Heart left ventricle (tissue), 16 donors: ENCODE measurements at places on chromosomes 3 and 15. TPM values are rescaled to one million over a fixed set of nuclear protein-coding genes. Genes with fewer than 3 reads are reported as not detected.

DNA sequence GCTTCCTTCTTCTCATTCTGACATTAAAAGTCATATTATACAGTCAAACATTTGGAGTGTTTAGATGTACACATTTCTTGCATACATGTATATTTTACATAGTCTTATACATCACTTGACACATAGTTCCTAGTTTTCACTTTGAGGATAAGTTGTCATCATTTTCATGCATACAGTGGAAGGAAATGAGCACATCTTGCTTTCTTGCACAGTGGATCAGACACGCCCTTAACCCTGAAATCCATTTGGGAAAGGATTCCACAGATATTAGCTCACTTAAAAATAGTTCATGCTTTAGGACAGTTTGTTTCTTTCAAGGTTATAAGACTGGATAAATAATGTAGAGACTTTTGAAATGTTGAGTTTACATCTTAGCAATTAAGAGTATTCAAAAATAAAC, 148.6 kb upstream of the MME start:
- H3K27ac ChIP-seq: no peak overlapping the region
- no peaks in the 10 kb centered on the region for H3K27me3 ChIP-seq
- H3K4me3 ChIP-seq: no peak overlapping the region
- no peak for DNase-seq

GRCh38 chr15:68583936-68584755, 5.4 kb downstream of the CORO2B start:
- H3K36me3 ChIP-seq: no peaks in the 10 kb centered on the region
- no peaks in the 10 kb centered on the region for H3K27me3 ChIP-seq
- DNase-seq: peak; percentile 47

- no peak overlapping the region for H3K4me3 ChIP-seq
- H3K36me3 ChIP-seq: no peaks in the 10 kb centered on the region
- H3K27me3 ChIP-seq: no peaks in the 10 kb centered on the region
- H3K4me1 ChIP-seq: no peaks in the 10 kb centered on the region
- H3K27ac ChIP-seq: no peak overlapping the region
- DNase-seq: no peak
Observed at GRCh38 chr15:77615472-77615871, 17.2 kb downstream of the LINGO1 start.

GRCh38 chr15:69554279-69554961, 101.8 kb downstream of the RPLP1 start:
- no peaks in the 10 kb centered on the region for H3K4me1 ChIP-seq
- no peak overlapping the region for H3K27ac ChIP-seq
- H3K4me3 ChIP-seq: no peak overlapping the region
- DNase-seq: no peak
- H3K27me3 ChIP-seq: no peaks in the 10 kb centered on the region

GRCh38 chr3:30747771-30748281, 141.4 kb downstream of the TGFBR2 start:
- H3K4me1 ChIP-seq: no peaks in the 10 kb centered on the region
- H3K27ac ChIP-seq: no peak overlapping the region
- H3K27me3 ChIP-seq: no peaks in the 10 kb centered on the region
- no peaks in the 10 kb centered on the region for H3K36me3 ChIP-seq
- DNase-seq: no peak

- H3K27me3 ChIP-seq: no peaks in the 10 kb centered on the region
- H3K27ac ChIP-seq: no peak overlapping the region
- no peaks in the 10 kb centered on the region for H3K36me3 ChIP-seq
- H3K4me1 ChIP-seq: peaks cover 35% of the 10 kb centered on the region
- DNase-seq: no peak
Observed at GRCh38 chr3:63874769-63875168, 11.1 kb downstream of the ATXN7 start.

DNA sequence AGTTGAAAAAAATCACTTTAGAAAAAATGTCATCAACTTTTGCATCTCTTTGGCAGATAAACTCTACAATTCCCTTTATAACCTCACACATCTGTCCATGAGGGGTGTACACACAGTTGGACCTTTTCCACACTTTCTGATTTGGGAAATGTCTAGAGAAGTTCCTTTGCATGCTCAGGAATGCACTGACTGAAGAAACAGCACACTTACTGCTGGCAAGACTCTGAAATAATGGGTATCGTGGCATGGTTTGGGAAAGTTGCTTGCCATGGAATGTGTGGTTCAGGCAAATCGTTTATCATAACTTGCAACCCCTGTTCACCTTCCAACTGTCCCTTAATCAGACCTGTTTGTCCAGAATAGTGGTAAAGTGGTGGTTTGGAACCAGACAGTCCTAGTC, 135.3 kb upstream of the TGFBR2 start:
- H3K36me3 ChIP-seq: no peaks in the 10 kb centered on the region
- H3K27ac ChIP-seq: peak overlapping the region; percentile 13
- H3K27me3 ChIP-seq: no peaks in the 10 kb centered on the region
- H3K4me1 ChIP-seq: no peaks in the 10 kb centered on the region
- no peak for DNase-seq
- no peak overlapping the region for H3K4me3 ChIP-seq

DNA sequence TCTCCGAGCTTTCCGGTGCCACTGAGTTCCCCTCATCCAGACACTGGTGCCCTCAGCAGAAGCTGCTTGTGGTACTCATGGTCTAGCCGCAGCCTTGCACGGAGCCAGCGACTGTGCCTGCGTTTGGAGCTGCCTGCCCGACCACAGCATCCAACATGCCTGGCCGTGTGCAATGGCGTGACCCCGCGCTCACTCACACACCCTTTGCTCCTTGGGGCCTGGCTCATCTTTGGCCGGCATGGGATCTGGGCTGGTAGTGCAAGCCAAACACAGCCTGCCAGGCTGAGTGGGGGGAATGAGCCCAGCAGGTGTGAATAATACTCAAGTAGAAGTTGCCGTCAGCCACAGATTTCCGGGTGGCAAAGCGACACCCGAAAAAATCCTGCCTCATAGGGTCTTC, 1178.7 kb upstream of the GBE1 start:
- DNase-seq: peak; percentile 9
- no peaks in the 10 kb centered on the region for H3K36me3 ChIP-seq
- no peak overlapping the region for H3K27ac ChIP-seq
- H3K4me1 ChIP-seq: no peaks in the 10 kb centered on the region
- H3K4me3 ChIP-seq: no peak overlapping the region
- H3K27me3 ChIP-seq: no peaks in the 10 kb centered on the region

GRCh38 chr15:59594493-59594942, 17.1 kb upstream of the GCNT3 start:
- H3K27ac ChIP-seq: no peak overlapping the region
- no peaks in the 10 kb centered on the region for H3K4me1 ChIP-seq
- no peak for DNase-seq
- H3K4me3 ChIP-seq: no peak overlapping the region
- no peaks in the 10 kb centered on the region for H3K27me3 ChIP-seq

GRCh38 chr3:156605686-156606605, 51.0 kb upstream of the SSR3 start:
- peak overlapping the region; percentile 72 for H3K27ac ChIP-seq
- H3K36me3 ChIP-seq: no peaks in the 10 kb centered on the region

- no peak overlapping the region for H3K27ac ChIP-seq
- H3K27me3 ChIP-seq: no peaks in the 10 kb centered on the region
- peaks cover 2% of the 10 kb centered on the region for H3K4me1 ChIP-seq
- H3K36me3 ChIP-seq: peaks cover 93% of the 10 kb centered on the region
Observed at GRCh38 chr15:73560501-73561117, 72.6 kb downstream of the NPTN start.

DNA sequence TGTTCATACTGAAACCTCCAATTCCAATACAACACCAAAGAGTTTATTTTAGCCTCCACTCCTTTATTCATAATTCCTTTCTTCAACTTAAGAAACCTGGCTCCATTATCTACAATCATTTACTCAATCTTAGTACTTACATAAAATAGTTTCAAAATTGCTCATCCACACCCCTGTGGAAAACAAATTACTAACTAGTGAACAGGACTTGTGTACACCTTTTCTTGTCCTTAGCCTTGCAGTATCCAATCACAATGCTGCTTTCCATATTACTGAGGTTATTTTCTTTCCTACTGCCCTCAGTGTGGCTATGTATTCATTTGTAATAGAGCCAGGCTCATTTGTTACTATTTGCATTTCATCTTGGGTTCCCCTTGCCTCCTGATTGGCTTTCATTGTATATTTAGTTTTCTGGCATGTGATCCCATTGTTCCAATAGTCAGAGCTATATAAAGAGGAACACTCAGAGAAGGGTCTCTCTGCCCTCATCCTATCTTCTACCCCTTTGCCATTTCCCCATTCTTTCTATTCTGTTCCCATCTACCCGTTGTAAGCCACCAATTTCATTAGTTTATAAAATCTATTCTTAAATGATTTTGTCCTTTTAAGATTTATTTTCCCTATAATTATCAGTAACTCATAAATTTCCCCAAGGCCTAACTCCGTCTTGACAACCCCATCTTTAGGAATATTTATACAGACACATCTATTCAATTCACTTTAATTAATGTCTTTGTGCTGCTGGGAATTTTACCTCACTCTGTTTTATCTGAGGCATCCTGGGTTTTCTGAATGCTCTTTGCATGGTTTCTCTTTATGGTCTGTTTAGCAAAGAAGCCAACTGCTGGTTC, 67.9 kb upstream of the RBP1 start:
- H3K4me1 ChIP-seq: no peaks in the 10 kb centered on the region
- H3K27me3 ChIP-seq: no peaks in the 10 kb centered on the region
- DNase-seq: no peak
- no peak overlapping the region for H3K4me3 ChIP-seq

GRCh38 chr15:44222478-44222877, 27.4 kb upstream of the FRMD5 start:
- H3K4me3 ChIP-seq: no peak overlapping the region
- no peaks in the 10 kb centered on the region for H3K27me3 ChIP-seq
- no peak overlapping the region for H3K27ac ChIP-seq
- DNase-seq: no peak
- H3K36me3 ChIP-seq: no peaks in the 10 kb centered on the region

- no peaks in the 10 kb centered on the region for H3K36me3 ChIP-seq
- peak overlapping the region; percentile 51 for H3K4me3 ChIP-seq
Observed at GRCh38 chr3:184230081-184230602, 757 bp downstream of the VWA5B2 start.

GRCh38 chr3:176739159-176739558, 458.1 kb downstream of the TBL1XR1 start:
- no peaks in the 10 kb centered on the region for H3K4me1 ChIP-seq
- no peaks in the 10 kb centered on the region for H3K36me3 ChIP-seq
- H3K4me3 ChIP-seq: no peak overlapping the region
- no peak for DNase-seq

ADGRG7 gene
- polyA plus RNA-seq: not detected

POLQ gene
- 0.15 TPM for polyA plus RNA-seq

FETUB gene
- polyA plus RNA-seq: not detected
